ENCODE measurements at places on chromosomes 5 and 9.

- no peak for DNase-seq
Observed at GRCh38 chr5:76372323-76373054, 30.6 kb upstream of the IQGAP2 start.

- no peak for DNase-seq
Observed at GRCh38 chr9:18068900-18069299, 405.1 kb upstream of the ADAMTSL1 start.

- DNase-seq = no peak
Observed at GRCh38 chr5:32621256-32621655, 35.9 kb downstream of the SUB1 start.

GRCh38 chr9:106528158-106528557 lies 334.8 kb upstream of the ZNF462 start:
- DNase-seq = no peak

DNA sequence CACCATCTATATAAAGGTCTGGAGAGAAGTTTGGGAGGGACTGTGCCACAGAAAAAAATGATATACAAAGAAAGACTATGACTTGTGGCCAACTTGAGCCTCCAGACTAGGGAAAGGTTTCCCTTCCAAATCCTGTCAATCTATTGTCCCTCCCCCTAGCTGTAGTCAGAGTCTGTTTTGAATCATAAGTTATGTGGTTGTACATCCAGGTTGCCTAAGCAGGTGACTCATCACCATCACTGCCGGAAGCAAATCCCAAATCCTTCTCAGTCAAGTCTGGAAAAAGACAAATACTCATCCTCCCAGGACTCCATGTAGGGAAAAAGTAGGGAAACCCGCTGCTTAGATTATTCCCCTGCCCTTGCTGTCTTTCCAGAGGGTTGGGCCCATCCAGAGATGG lies 235.7 kb downstream of the CDK5RAP2 start:
- DNase-seq = no peak

- DNase-seq = peak; percentile 25
Observed at GRCh38 chr5:132812123-132812765, 858 bp upstream of the SOWAHA start.
